Transverse colon (tissue), 4 donors: ENCODE measurements at places on chromosomes 12 and 14.

- DNase-seq, result no peak
Measured at GRCh38 chr12:75727577-75727976, 216.2 kb upstream of the KRR1 start.

DNA sequence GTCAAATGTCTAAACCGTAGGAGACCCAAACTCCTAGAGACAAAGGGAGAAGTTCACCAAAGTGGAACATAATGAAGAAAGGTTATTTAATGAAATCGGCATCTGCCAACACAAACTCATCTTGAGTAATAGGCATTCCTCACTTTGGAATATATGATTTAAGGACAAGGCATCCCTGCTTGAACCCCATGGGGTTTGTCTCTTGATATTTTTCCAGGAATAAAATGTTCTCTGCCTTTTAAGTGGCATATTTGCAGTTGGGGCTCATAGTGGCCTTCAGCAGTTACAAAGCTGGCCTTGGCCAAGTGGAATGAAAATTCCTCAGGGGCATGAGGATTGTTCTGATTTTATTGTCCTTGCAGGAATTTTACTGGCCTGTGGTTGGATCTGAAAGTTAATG is 7.1 kb downstream of the POP5 start:
- no peak for DNase-seq

- DNase-seq, result peak; percentile 9
Measured at GRCh38 chr12:119322301-119322723, 12.2 kb upstream of the CCDC60 start.

GRCh38 chr14:68076451-68076850 is 256.9 kb downstream of the RAD51B start:
- no peak for DNase-seq

DNA sequence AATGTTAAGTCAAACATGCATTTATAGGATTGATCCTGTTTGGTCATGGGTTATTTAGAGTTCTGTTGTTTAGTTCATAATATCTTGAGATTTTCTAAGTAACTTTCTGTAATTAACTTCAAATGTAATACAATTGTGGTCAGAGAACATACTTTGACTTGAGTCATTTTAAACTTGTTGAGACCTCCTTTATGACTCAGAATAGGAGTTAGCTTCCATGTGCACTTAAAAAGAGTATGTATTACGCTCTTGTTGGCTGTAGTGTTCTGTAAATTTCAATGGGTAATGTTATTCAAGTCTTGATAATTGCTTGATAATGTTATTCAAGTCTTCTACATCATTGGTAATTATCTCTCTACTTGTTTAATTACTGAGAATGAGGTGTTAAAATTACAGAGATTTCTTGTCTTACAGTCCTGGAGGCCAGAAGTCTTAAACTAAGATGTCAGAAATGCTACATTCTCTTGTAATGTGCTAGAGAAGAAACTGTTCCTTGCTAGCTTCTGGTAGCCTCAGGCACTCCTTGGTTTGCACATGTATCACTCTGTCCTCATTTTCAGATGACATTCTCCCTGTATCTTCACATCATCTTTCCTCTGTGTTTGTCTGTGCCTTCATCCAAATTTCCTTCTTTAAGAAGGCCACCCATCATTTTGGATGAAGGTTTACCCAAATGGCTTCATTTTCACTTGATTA is 197.3 kb downstream of the TMTC3 start:
- DNase-seq, result no peak

DNA sequence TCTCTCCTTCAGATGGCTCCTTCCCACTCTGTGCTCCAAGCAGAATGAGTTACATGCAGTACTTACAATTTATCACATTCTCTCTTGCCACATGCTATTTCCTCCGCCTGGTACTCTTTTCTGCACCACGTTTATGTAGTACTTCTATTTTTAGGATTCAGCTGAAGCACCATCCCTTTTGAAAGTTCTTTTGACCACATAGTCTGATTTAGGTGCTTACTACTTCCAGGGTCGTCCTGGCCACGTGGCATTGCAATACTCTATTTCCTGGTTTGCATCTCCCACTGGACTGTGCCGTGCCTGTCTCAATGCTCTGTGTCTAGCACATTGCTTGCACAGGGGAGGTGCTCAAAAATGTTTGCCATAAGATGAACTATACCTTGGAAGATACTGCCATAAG is 16.3 kb upstream of the TBC1D30 start:
- no peak for DNase-seq

- DNase-seq, result no peak
Measured at GRCh38 chr12:105819549-105819948, 319.2 kb downstream of the NUAK1 start.

GRCh38 chr12:60279221-60279620 is 683.4 kb downstream of the SLC16A7 start:
- DNase-seq, result no peak

- no peak for DNase-seq
Measured at GRCh38 chr14:63045612-63046320, 508 bp upstream of the KCNH5 start.

DNA sequence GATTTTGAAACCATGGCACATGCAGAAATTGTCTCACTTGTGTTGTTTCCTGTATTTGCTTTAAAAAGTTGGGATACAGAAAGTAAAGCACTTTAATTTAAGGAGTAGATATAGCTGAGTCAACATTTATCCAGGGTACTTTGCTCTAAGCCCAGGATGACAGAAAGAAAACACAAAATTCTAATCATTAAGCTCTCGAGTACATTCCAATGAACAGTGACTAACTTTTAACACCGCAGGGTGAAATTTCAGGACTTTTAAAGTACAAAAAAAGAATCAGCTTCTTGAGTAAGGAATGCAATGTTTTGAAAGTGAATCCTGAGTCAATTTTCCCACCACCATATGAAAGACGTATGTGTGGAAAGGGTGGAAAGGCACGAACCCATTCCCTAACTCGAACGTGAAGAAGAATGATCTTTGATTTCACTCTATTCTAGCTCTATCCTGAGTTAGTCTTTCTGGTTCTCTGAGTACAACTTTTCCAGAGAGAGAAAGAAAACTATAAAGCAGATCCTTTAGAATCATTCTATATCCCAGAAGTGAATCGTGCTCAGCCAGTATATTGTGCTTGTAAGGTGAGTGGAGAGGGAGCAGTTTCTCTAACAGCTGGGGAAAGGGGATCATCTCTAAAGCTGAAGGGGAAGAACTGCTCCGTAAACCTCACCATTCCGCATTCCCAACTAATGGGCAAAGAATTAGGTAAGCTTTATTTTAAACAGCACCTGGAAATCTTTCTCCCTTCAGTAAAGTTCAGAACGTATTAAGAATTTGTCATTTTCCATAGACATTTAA is 779.0 kb upstream of the FLRT2 start:
- no peak for DNase-seq

GRCh38 chr14:21993070-21993469 is 319.5 kb upstream of the OR4E1 start:
- no peak for DNase-seq

DNA sequence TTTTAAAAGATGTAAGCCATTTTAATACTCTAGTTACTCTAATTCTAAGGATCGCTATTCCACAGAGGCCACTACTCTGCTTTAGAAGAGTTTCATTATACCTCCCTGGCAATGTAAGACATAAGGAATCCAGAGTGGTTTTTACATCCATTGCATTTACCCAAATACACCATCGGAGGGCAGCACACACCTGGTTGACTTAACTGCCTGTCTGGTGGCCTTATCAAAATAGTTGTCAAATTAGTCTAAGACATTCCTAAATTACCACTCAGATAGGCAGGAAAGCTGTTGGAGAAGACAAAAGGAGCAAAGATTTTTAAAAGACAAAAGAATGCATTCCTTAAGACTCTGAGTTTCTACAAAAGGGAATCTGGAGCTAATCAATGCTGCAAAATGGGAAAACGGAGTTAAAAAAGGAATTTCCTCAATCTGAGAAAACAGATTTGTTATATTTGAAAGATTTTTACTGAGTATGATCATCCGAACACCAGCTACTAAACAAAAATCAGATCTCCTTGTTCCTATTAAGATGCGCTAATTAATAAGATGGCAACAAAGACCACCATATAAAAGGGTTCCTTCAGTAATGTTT is 33.8 kb upstream of the FGD4 start:
- DNase-seq, result peak; percentile 60

DNA sequence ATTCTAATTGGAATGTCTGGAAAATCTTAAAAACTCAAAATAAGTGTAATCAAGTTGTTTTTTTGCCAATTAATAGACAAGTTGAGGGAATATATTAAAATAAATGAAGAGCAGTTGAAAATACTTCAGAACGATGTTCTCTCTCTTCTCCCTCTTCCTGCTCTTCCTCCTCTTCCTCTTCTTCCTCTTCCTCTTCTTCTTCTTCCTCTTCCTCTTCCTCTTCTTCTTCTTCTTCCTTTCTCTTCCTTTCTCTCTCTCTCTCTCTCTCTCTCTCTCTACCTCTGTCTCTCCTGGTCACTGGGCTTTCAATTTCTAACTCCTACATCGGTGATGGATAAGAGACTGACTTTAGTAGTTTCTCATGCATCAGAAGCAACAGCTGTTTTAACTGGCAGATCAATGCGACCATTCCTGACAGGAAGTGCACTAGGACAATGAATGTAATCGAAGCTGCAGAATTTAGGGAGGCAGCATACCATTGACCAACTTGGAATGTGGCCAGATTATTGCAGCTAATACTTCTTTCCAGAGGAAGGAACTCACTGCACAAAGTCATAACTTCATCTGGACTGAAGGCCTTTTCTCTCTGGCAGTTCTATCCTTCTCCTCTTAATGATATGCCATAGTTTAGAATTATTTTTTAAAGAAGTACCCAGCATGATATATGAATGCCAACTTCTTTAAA is 13.8 kb upstream of the TMTC2 start:
- DNase-seq, result no peak

GRCh38 chr14:78135450-78135891 is 34.7 kb upstream of the NRXN3 start:
- DNase-seq, result no peak

- DNase-seq, result no peak
Measured at GRCh38 chr12:128268379-128268995, 1.5 kb downstream of the TMEM132C start.

DNA sequence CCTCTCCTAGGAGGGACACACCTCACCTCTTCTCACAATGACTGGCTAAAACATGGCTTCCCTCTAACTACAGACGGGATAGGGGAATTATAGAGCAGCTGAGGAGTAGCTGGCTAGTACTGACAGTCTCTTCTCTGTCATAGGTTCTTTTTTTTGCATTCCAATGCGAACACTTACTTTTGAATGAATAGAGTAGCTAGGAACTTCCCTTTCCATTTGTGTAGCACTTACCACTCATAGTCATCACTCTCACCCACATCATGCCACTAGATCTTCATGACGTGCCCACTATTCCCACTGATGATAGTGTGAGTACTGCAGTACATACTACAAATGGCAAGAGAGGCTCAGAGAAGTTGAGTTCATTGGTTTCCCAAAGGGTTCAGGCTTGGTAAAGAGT is 143.9 kb upstream of the HIF1A start:
- no peak for DNase-seq

- DNase-seq, result no peak
Measured at GRCh38 chr12:5960783-5961182, 15.7 kb upstream of the ANO2 start.

DNA sequence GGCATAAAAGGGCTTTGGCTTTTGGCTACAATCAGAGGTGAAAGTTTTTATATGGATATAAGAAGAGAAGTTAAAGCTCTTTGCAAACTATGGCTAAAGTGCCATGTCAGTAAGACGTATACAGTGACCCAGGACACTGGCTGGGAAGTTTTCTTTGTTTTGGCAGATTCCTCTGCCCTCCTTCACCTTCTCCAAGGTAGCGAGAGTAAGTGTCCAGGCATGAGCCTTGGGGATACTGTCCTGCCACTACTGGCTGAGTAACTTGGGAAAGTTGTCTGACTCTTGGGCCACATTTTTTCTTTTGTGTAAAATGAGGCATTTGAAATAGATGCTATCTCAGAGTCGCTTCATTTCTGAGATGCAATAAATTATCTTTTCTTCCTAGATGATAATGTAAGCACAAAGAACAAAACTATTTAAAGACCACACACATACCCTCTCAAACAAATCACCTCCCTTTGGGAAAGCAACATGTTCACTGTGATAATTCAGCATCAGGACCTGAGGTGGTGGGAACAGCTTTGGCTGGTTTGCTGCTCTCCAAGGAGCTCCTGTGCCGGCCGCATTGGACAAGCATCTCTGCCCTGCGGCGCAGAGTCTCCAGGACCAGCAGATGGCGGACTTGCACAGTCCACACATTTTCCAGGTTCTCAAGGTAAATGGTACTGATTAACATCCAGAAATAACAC is 106.3 kb downstream of the PTCSC3 start:
- DNase-seq, result peak; percentile 54

DNA sequence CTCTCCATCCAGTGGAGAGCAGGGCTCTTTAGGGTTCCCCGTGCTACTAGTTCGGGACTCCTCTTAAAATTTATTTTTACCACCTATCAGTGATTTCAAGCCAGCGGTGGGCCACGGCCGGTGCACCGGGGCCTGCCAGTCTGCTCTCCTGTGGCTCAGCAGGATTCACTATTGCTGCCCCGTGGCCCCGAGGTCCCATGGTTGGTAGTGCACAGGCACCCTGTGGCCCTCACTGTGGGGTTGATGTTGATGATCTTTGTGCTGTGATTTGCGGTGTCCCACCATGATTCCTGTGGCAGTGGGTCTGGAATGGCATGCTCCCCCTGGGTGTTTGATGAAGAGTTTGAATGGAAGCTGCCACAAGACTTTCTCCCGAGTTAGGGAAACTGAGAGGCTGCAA is 12.6 kb upstream of the MEG3 start:
- no peak for DNase-seq

DNA sequence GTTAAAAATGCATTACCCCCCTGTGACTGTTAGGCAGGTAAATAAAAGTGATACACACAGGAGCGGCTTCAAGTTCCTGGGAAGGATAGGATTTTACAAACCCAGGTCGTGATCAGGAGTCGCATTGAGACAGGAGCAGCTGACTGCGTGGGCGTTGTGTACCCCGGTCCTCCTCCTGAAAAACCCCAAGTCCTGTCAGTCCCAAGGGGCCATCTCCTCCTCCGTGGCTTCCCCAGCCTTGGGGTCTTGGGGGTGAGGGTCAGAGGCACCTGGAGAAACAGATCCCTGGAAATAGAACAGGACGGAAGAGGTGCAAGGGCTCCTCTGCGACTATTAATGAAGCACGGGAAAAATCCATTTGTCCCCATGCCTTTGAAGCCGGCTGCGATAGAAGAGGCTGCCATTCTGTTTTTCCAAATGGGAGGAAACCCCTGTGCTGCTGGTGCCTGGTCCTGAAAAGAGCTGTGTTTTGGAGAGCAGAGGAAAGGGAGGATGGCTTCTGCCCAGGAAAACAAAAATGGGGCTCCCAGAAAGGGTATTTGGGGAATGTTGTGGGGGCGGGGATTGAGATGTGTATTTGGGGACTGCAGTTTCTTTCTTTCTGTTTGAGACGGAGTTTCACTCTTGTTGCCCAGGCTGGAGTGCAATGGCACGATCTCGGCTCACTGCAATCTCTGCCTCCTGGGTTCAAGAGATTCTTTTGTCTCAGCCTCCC is 143.1 kb downstream of the ZNF664 start:
- DNase-seq, result no peak

DNA sequence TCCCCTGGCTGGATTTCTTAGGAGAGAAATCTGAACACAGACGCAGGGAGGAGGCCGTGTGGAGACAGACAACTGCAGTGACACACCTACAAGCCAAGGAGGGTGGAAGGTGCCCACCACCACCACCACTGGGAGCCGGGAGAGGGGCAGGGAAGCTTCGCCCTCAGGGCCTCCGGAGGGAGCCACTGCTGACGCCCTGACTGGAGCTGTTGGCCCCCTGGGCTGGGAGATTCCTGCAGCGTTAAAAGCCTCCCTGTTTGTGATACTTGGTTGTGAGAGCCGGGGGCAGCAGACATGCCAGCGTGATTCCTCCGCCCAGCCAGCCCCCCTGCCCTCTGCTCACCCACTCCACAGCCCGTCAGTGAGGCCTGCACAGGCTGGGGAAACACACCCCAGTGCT is 72.0 kb downstream of the CHGA start:
- DNase-seq, result no peak

- no peak for DNase-seq
Measured at GRCh38 chr14:91324606-91325575, 80.4 kb upstream of the GPR68 start.
